ENCODE measurements at places on chromosomes 6 and 20. TPM values are rescaled to one million over a fixed set of nuclear protein-coding genes. Genes with fewer than 3 reads are reported as not detected.

The CPNE5 gene
- 0.71 TPM for total RNA-seq

DNA sequence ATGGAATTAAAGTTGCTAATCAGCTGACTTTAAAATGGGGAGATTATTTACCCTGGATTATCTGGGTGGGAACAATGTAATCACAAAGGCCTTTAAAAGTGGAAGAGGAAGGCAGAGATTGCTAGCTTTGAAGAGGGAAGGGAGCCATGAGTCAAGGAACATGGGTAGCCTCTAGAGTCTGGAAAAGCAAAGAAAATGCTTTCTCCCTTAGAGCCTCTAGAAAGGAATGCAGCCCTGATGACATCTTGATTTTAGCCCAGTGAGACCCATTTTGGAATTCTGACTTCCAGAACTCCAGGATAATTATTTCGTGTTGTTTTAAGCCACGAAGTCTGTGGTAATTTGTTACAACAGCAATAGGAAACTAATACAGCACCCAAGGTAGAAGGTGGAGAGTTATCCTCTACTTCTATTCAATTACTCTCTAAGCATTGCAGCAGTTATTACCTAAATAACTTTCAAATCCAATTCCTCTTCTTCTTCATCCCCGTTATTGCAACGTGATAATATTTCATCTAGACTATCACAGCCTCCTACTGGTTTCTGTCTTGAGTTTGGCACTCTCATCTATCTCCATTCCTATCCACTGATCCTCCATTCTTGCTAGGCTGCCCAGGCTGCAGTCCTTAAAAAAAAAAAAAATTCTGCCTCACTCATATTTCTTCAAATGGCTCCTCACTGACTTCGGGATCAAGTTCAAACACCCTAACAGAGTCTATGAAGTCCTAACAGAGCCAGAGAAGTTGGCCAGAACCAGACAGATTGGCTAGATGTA is 224.3 kb downstream of the BTBD9 start:
- DNase-seq, result no peak

- no peak for DNase-seq
These were observed 275.0 kb upstream of the BMP2 start for GRCh38 chr20:6492271-6493055.

The CDKN1A gene
- total RNA-seq, result 75.1 TPM

The HCK gene
- total RNA-seq, result 1.4 TPM

GRCh38 chr6:68575765-68576439 is 59.2 kb upstream of the ADGRB3 start:
- DNase-seq, result peak; percentile 71

DNA sequence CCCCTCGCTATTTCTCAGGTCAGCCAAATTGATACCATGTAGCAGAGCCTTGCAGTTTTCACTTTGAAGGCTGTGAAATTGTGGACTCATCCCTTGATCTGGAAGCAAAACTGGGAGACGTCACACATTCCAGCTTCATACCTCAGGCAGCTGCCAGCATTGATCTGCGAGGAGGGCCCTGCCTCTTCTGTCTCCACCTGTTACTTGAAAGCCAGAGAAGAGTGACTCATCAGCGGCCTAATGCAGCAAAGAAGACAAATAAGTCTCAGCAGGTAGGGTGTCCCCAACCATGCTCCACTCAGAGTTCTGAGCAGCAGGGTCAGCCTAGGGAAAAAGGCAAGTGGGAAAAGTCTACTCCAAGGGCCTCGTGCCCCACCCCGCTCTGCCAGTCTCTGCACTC is 69.4 kb upstream of the BMP2 start:
- DNase-seq, result peak; percentile 21

GRCh38 chr6:20055916-20056315 is 156.4 kb downstream of the MBOAT1 start:
- DNase-seq, result no peak

The AP5S1 gene
- total RNA-seq, result 4.1 TPM

GRCh38 chr6:89180971-89181370 is 35.1 kb downstream of the PM20D2 start:
- no peak for DNase-seq

GRCh38 chr6:19906171-19906570 is 69.0 kb downstream of the ID4 start:
- no peak for DNase-seq

All from WTC11 (cell line).